ENCODE measurements at places on chromosomes 13 and 19.

GRCh38 chr13:111219280-111219679 lies 101.2 kb upstream of the TEX29 start:
- peak; percentile 84 for DNase-seq

- peak; percentile 51 for DNase-seq
Measured at GRCh38 chr13:24228852-24229458, 68.4 kb downstream of the SPATA13 start.

GRCh38 chr13:31923134-31923763 lies 108.3 kb upstream of the FRY start:
- no peak for DNase-seq

GRCh38 chr13:108154421-108154858 lies 60.9 kb downstream of the LIG4 start:
- DNase-seq: no peak

GRCh38 chr13:64993514-64994164 lies 2236.5 kb downstream of the PCDH9 start:
- no peak for DNase-seq

GRCh38 chr19:33688171-33688992 lies 66.6 kb downstream of the CHST8 start:
- DNase-seq: no peak

DNA sequence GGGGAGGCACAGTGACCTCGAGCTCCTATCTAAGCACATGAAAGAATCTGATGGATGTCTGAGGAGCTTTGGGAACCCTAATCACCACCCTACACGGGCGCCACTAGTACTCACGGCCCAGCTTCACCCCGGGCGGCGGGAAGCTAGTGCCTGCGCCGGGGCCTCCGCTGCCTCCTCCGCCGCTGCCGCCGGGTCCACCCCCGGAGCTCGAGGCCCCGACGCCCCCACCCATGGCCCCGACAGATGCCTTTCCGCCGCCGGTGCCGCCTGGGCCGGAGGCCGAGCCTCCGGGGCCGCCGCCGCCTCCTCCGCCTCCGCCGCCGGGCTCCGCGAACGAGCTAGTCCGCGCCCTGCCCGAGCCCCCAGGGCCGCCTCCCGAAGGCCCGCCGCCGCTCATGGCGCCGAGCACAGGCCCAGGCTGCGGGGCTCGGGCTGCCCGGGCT lies 312 bp downstream of the GSK3A start:
- no peak for DNase-seq

- peak; percentile 36 for DNase-seq
Measured at GRCh38 chr13:49292742-49293486, 45.2 kb downstream of the CDADC1 start.

- no peak for DNase-seq
Measured at GRCh38 chr19:49763230-49763629, at the start of gene TSKS. TSKS (minus strand) TSS chr19:49763306; CDS start chr19:49763247, 59 bp downstream.

GRCh38 chr19:30775956-30776355 lies 403.8 kb downstream of the ZNF536 start:
- DNase-seq: no peak

DNA sequence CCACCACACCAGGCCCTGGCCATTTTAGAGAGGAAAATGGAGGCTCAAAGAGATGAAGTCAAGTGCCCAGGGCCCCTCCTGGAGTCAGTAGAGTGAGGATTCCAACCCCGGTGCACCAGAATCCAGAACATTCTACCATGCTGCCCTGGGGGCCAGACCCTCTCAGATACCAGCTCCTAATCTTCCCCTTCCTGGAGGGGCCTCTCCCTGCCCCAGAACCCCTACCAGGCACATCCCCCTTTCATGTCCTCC lies 11.1 kb downstream of the CAPN12 start:
- no peak for DNase-seq

- no peak for DNase-seq
Measured at GRCh38 chr13:100508996-100509395, 79.6 kb downstream of the GGACT start.

DNA sequence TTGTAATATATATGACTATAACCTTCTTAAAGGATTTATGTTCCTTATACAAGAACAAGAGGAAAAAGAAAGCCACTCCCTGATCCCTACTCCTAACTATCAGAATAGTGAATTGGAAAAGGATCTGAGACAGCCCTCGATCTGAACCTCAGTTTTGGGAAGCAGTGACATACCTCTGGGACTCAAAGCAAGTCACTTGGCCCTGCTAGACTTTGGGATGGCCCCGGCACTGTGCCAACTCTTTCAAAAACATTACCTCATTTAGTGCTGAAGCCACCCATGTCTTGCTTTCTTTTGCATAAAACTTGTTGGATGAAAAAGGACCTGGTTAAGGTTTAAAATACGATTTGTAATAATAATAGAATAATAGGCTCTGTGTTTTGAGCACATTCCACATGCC lies 447.3 kb downstream of the FGF9 start:
- DNase-seq: no peak

DNA sequence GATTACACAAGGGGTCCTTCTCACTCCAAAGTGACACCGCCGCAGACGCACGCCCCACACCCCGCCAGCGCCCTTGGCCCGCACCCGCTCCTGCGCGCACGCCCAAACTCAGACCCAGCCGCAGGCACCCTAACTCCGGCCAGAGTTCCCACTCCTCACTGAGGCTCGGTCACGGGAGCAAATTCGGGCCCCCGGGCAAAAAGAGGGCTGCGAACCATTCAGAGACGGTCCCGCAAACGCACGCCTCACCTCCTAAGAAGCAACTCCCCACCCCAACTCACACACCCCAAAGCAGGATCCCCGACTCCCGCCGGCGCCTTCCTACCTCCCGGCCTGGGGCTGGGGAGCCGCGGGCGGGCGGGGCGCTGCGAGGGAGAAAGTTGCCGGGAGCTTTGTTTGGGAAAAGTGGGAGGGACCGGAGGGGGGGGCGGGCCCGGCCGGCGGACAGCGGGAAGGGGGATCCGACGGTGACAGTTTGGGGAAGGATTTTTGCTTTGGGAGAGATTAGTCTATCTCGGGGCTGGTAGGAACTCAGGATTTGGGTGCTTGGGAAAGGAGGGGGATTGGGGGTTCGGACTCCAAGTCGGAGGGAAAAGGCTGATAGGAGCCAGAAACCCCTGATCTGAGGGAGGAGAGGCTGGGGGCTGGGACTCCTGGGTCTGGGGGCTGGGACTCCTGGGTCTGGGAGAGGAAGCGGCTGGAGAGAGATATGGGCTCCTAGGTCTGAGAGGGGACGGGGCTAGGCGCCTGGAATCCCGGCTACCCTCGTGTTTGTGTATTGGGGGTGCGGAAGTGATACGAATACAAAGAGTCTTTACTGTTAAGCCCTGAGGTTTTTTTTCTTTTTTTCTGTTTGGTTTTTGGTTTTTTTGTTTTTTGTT lies at the start of gene TEAD2:
Gene TEAD2 (minus strand): TSS at position 369 of the 881 bp plus-strand sequence. CDS start 2,341 bp downstream, outside the sequence.
- peak; percentile 82 for DNase-seq

DNA sequence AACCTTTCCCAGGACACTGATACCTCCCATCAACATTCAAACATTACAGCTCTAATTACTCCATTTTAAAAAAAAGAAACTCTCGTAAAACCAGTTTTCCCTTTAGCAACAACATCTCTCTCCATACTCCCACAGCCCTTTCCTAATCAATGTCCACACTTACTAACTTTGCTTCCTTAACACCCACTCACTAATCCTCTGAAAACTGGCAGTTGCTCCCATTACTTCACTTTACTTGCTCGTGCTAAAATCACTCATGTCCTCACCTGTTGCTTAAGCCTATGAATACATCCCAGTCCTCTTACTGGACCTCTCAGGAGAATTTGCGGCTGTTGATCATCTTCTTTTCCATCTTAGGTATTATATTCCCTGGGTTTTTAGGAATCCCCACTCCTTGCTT lies 44.8 kb downstream of the RBM26 start:
- no peak for DNase-seq

DNA sequence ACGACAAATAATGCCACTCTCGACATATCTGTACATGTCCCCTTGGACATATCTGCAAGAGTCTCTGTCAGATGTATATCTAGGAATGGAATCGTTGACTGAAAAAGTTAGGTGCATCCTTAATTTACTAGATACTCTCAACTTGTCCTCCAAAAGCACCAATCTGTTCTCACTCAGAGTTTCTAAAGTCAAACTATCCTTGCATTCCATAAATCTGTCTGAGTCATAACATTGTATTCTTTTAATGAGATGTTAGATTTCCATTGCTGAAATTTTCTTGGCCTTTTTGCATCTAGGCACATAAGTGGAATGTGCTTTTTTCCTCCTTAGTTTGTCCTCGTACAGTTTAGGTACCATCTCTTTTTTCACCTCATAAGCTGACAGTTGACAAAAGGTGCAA lies 139.8 kb downstream of the PTPRS start:
- no peak for DNase-seq

GRCh38 chr19:1153891-1154730 lies 20.0 kb downstream of the SBNO2 start:
- DNase-seq: no peak

- no peak for DNase-seq
Measured at GRCh38 chr19:46111376-46111775, 13.1 kb downstream of the IGFL3 start.

DNA sequence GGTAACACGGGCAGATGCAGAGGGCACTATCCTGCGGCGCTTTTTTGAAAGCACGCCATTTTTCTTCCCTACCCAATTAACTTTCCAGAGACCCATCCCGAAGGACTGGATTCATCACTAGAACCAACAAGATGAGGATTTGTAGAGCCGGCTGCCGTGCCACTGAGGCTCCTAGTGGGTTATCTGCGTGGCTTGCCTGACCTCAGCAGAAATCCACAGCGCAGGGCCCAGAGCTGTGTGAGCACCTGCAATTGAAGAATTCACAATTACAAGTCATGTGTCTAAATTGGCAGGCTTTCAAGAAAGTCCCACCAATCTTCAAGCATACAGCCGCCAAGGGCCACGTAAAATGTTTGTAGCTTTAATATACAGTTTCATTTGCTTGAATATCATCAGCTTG lies 75.5 kb downstream of the ALOX5AP start:
- DNase-seq: no peak

- DNase-seq: no peak
Measured at GRCh38 chr13:20016649-20017364, 58.3 kb downstream of the ZMYM2 start.

- DNase-seq: peak; percentile 26
Measured at GRCh38 chr13:53137779-53138178, 109.2 kb downstream of the OLFM4 start.

DNA sequence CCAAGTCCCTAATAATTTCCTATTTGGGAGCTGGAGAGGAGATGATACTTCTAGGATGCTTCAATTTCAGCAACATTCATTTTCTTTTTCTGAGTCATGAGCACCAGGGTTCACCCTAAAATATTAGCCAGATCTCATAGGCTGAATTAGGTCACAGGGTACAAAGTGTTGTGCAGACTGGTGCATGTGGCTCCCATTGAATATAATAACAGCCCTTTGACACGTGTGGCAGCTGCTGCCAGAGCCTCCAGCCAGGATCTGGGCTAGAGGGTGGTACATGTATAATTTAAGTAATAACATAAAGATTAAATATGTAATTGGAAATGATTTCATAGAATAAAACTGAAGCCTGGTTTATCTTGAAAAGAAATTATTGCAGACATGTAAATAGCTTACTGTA lies 244.9 kb downstream of the ATP8A2 start:
- no peak for DNase-seq

DNA sequence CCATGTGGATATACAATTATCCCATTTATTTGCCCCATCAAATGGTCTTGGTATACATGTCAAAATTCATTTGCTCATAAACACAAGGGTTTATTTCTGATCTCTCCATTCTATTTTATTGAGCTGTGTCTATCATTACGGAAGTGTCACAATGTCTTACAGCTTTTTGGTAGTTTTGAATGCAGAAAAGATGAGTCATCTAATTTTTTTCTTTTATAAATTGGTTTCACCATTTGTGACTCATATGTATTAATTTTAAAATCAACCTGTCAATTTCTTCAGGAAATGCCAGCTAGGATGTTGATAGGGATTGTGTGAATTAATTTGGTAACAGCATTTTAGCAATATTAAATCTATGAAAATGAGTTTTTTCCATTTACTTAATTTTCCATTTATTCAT lies 2549.4 kb downstream of the PCDH9 start:
- DNase-seq: no peak

DNA sequence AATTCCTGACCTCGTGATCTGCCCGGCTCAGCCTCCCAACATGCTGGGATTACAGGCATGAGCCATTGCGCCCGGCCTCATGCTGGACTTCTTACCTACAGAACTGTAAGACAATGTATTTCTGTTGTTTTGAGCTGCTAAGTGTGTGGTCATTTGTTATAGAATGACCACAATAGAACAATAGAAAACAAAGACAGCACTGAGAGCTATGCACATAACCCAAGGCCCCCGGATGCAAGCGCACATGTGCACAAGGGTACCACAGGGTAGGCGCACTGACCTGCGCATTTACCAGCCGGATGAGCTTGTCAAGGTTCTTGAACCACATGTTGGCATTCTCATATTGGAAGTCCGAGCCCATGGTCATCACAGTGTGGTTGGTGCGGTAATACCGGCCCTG lies 5.6 kb downstream of the MAN2B1 start:
- no peak for DNase-seq

GRCh38 chr19:4370418-4371041 lies 27.2 kb downstream of the MPND start:
- no peak for DNase-seq

DNA sequence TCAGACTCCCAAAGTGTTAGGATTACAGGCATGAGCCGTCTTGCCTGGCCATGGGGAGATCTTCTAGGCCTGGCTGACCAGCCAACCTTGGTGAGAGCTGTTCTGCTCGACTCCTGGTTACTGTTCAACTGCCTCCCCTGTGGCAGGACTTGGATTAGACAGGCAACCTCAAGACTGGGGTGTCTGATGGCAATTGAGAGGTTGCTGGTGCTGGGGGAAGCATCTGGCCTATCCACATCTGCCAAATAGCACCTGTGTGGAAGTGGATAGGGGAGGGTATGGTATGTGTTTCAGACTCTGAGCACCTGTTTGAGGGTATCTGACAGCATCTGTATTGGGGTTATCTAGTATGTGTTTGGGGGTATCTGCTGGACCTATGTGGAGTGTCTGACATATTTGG lies 44.7 kb downstream of the ARHGEF18 start:
- DNase-seq: no peak

- DNase-seq: peak; percentile 89
Measured at GRCh38 chr19:19170053-19170872, at the start of gene MEF2B. MEF2B (minus strand) TSS chr19:19170263; CDS start chr19:19150735, 19,528 bp downstream.

DNA sequence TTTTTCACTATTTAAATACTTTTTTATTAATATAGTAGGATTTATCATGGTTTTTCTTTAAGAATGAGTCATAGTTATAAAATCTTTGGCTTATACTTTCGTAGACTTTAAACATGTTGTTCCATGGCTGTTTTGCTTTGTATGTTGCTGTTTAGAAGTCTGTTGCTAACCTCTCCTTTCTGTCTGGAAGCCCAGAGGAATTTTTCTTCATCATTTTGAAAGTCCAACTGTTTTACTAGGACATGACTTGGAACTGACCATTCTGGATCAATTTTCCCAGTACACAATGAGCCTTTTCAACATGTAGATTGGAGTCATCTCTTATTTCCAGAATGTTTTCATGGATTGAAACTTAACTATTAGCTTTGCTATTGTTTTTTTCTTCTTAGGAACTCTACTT lies 7.9 kb downstream of the CAB39L start:
- DNase-seq: peak; percentile 18

Measured in hepatic stellate cell (primary cell).